ENCODE measurements at places on chromosomes 7 and 10.

DNA sequence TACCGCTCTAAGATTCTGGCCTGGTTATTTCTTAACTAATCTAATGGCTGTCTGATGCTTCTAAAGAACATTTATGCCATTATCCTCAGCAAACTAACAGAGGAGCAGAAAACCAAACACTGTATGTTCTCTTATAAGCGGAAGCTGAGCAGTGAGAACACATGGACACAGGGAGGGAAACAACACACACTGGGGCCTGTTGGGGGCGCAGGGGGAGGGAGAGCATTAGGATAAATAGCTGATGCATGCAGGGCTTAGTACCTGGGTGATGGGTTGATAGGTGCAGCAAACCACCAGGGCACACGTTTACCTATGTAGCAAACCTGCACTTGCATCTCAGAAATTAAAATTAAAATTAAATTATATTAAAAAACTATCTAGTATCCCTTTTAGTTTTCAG, 853.5 kb downstream of the GATA3 start:
- no peak for DNase-seq

DNA sequence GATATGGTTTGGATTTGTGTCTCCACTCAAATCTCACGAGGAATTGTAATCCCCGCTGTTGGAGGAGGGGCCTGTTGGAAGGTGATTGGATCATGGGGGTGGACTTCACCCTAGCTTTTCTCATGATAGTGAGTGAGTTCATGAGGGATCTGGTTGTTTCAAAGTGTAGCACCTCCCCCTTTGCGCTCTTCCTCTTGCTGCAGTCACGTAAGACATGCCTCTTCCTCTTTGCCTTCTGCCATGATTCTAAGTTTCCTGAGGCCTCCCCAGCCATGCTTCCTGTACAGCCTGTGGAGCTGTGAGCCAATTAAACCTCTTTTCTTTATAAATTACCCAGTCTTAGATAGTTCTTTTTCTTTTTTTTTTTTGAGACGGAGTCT, 17.1 kb downstream of the CDNF start:
- DNase-seq: no peak

DNA sequence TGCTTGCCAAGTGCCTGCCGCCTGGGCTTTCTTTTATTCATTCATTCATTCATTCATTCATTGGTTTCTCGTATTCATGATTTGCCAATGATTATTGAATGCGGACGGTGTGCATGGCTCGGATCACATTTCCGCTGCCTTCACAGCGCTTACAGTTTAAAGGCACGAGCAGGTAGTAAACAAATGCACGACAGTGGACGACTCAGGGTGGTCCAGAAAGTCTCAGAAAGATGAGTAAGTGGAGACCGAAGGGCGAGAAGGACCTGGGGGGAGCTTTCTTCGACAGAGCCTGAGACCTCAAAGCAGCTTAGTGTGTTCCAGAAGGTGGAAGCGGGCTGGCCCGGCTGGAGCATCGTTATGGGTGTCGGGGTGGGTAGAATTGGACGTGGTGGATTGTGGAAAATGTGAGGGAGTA, 506 bp downstream of the MCM10 start:
- DNase-seq: no peak

DNA sequence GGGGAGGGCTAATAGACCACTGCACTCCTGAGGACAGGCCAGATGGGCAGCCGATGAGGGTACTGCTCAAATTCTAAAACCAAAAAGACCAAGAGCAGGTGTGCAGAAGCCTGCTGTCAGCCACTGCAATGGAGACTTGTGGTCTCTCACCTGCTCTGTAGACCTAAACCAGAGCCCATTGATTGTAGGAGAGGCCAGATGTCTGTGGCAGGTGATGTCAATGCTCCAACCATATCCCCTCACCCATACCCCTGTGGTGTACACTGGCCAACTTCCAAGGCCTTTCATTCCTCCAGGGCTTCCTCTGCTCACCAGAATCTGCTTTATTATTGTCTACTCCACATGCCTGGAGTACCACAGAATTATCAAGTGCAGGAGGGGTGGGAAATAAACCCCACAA, 116.9 kb upstream of the CHST15 start:
- no peak for DNase-seq

GRCh38 chr7:134651991-134652390, 5.3 kb downstream of the BPGM start:
- DNase-seq: no peak

DNA sequence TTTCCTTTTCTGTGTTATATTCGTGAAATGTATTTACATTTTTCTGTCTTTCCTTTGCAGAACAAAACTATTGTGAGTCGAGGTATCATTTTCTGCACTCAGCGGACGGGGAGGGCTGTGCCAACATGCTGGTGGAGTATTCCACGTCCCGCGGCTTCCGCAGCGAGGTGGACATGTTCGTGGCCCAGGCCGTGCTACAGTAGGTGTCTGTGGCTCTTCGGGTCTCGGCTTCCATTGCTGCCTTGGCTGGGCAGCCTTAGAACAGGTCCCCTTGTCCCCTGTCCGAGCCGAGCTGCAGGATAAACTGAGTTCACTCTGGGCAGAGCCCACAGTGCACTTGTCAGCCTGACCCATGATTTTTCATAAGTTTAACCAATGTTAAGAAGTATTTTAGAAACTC, 14.5 kb downstream of the GET4 start:
- no peak for DNase-seq

- no peak for DNase-seq
Observed at GRCh38 chr10:79563426-79563825, 3.2 kb upstream of the SFTPA2 start.

DNA sequence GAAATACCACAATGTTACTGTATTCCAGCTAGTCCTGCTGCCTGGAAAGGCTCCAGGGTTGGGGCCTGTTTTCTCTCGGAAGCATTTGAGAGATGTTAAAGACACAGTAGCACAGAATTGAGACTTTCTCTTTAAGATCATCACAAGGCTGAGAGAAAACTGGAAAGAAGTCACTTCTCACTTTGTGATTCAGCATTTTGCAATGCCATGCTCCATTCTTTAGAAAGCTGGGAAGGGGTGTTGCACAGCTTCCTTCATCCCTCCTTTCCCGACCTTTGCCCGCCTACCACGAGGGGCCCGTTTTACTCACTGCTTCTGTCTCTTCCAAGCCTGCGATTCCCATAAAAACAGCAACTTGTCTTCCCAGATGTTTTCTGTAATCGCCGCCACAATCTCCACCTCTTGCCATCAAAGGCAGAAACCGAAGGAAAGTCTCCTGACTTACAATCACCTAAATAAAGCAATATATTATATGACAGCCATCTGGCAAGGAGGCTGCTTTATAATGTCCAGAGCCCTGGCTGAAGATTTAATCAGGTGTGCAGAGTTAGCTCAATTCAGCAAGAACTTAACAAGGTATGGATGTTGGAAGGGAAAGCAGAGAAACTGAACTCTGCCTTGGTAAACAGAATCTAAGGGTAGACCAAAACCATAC, 18.9 kb downstream of the NOD1 start:
- DNase-seq: no peak

GRCh38 chr7:134605978-134606923, 40.4 kb upstream of the BPGM start:
- DNase-seq: no peak

Data from NCI-H187 treated with DMSO at 0.1 percent for 48 hours (cell line).